ENCODE measurements at places on chromosomes 12 and 14.

DNA sequence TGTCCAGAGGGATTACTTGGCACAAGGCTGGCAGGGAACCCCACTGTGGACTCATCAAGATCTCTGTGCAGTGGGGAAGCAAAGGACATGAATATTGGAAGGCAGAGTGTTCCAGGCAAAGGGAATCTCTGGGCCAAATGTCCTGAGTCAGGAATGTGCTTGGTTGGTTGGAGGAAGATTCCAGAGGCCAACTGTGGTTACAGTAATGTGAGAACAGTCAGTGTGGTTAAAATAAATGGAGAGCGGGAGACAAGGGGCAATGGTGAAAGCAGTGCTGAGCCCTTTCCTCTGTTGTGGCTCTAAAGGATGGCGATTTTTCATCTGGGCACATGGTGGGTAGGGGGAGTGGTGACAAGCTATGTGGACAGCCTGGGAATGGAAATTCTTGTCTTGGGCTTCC, 948.2 kb downstream of the BCL11B start:
- no peak for DNase-seq

DNA sequence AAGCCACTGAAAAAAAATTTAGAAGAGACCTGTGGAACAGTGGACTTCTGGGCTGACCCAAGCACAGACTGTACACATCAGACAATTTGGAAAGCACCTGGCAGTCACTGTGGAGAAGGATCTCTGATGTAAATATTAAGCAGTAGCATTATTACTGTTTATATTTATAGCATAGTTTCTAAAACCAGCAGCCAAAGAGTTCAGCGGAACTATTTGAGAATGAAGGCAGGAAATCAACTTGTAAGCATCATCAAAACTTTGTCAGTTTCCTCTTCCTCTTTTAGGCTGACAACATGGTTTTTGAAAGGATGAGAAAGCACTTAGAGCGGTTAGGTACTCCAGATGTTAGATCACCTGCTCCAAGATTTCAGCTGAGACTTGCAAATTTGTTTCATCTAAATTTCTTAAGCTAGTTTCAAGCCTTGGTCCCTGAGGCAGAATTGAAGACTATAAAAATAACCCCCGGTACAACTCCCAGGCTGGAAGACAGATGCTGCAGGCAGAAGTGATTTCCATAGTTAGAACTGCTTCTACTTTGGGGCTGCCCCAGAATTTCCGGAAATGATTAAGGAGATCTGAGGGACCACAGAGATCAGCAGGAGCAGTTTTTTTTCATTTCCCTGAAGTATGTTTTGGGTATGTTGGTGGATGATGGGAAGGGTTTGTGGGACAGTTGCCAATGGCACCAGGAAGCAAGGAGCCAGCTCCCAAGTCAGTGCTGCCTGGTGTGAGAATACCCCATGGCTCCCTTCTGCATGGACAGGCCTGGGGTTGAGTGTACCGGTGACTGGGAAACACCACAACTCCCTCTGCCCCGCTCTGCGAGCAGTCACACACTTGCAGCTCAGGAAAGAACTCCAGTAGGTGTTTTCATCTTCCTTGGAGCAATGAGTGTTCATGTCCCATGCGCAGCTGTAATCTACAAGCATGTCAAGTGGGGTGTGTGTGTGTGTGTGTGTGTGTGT, 354.5 kb downstream of the NUAK1 start:
- DNase-seq: no peak

DNA sequence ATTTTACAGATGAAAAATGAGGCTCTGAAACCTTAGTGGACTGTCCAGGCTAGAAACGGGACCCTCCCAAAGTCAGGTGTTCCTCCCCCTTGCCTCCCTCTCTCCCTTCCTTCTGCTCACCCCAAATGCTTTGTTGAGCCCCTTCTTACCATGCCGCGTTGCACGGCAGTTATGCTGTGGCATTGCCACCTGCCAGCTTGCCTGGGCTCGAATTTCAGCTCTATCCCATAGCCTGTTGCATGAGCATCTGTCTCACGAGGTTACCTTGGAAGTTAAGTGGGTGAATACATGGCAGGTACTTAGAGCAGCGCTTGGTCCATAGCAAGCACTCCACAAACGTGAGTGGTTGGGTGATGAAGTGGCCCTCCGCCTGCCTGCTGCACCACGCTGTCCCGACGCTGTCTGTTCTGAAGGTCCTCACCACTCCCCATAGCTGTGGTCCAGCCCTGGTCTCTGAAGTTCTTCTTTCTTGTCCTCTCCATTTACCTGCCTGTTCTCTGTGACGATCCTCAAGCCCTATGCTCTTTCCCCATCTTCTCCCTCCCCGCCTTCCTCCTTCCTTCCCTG, 269.9 kb downstream of the CACNA1C start:
- no peak for DNase-seq

- DNase-seq: no peak
These were observed 204 bp upstream of the PRPH start for GRCh38 chr12:49294804-49295081.

- peak; percentile 65 for DNase-seq
These were observed 87.8 kb upstream of the NCOR2 start for GRCh38 chr12:124655048-124655697.

GRCh38 chr12:124916374-124917134, 2.1 kb upstream of the UBC start:
- peak; percentile 78 for DNase-seq

DNA sequence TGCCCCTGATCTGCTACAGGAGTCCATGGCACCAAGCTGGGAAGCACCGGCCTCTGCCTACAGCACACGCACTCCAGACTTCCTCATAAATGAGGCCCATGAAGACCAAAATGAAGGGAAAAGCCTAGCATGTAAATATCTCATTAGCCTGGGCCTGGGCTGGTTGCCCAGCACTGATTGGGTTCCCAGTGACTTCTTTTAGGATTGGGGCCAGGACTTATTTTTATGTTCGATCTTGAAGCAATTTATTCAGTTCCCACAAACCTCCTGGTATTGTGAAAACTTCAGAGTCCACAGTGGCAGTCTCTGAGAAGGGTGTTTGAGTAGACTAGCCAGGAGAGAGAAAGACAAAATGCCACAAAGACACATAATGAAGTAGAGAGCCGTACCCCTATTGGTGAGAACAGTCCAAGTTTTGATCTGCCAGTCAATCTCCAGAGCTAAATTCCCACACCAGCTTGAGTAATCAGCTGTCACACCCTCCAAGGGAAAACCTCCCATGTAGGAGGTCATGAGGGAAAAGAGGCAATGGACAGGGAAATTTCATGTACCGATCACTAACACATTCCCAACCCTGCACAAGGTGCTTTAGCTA, 78.2 kb downstream of the PHLDA1 start:
- no peak for DNase-seq

- no peak for DNase-seq
These were observed 100.8 kb downstream of the ADGRD1 start for GRCh38 chr12:131054345-131055092.

DNA sequence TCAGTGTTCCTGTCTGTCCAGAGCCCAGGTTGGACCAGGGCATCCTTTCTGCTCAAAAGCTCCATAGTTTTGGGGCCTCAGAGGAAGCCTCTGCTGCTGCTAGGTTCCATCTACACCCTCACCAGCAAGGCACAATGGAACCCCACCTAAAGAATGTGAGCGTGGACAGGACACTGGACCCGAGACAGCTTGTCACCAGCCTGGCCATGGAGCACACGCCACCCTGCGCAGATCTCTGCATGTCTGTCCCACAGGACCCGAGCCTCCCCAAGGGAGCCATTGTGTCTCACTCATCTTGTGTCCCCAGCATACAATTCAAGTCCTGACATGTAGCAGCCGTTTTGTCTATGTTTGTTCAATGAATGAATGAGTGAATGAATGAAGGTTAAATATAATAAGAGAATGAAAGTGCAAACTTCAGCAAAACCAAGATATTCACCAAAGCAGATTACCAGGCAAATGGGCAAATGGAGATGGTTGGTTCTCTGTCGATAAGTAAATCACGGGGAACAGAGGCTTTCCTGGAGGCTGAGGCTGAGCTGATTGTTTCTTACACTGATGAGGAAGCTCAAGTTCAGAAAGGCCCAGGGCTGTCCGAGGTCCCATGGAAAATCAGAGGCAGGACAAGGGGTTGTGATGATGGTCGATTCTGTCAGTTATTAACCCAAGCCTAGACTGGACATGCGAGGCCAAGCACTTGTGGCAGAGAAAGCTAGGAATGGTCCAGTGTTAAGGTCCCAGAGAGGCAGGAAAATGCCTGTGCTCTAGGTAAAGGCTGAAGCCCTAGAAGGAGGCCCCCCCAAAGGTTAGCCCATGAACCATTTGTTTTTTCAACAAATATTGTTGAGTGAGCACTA, 27.0 kb downstream of the SERPINA3 start:
- no peak for DNase-seq

GRCh38 chr14:102928412-102929240, 6.2 kb downstream of the AMN start:
- peak; percentile 36 for DNase-seq

DNA sequence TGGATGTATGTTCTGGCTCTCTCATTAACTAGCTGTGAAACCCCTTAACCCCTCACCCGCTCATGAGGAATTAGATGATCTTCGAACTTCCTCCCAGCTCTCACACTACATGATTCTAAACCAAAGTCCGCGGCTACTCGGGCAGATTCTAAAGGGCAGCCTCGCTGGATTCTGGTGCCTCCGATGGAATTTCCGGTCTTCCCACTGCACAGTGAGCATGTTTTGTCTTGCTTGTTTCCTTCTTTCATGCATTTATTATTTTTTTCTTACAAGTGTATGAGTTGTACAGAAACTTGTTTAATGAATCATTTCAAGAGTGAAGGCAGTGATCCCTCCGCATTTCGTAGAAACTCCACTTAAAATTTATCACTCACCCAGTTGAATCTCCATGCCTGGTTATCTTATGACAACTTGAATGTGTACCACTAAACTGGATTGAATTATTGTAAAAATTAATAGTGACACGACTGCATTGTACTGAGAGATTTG, 4.5 kb upstream of the HCAR3 start:
- no peak for DNase-seq

DNA sequence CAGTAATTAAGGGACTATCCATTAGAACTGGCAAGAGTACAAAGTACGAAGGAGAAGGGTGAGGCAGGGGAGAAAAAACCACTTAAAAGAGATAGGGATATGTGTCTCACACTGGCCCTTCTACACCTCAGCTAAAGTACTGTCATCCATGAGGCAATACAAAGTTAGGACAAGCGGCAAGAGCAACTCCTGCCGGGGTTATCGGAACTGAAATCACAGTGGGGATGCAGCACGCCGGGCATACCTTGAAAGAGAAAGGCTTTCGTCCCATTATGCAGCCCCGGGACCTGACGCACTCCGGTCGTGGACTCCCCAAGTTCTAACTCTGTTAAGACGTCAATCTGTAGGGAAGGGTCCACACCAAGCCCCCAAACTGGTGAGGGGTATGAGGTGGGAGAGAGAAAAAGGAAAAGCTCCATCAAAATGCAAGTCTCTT, 1.1 kb downstream of the NELL2 start:
- DNase-seq: no peak

GRCh38 chr14:75452900-75453816, 25.3 kb downstream of the JDP2 start:
- peak; percentile 84 for DNase-seq

GRCh38 chr14:33206981-33207380, 268.3 kb downstream of the NPAS3 start:
- no peak for DNase-seq

DNA sequence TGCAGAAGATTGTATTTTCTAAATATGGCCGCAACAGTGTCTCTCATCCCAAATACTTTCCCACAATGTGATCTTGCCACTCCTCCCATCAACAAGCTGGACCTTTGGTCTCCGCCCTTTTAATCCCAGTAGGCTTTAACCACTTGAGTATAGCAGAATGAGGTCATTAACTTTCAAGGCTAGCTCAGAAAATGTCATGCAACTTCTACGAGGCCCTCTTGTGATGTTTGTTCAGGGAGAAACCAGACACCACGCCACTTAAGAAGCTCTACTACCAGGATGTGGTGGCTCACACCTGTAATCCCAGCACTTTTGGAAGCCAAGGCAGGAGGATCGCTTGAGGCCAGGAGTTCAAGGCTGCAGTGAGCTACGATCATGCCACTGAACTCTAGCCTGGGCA, 20.1 kb upstream of the OR6J1 start:
- no peak for DNase-seq

GRCh38 chr14:96586921-96587822, 85.0 kb downstream of the PAPOLA start:
- DNase-seq: no peak

GRCh38 chr12:2682296-2683251, 112.2 kb upstream of the FKBP4 start:
- DNase-seq: peak; percentile 29

- no peak for DNase-seq
These were observed 17.5 kb downstream of the NIN start for GRCh38 chr14:50813544-50813863.

DNA sequence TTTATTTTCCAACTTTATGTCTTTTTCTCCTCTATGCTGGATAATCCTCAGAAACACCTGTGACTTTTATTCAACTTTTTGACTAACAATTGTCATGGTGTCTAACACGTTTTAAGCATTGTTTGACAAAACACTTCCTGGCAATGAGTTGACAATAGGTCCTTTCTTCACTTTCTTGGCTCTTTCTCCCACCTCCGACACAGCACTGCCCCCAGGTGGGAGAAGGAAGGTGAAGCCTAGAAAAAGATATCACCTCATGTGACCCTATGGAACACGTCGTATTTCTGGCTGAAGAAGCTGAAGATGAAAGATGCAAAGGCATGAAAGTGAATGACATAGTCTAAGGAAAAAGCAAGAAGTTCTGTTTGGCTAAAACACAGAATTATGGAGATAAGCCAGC, 430.0 kb downstream of the ETNK1 start:
- DNase-seq: no peak

- DNase-seq: no peak
These were observed 21.9 kb upstream of the AMN1 start for GRCh38 chr12:31750747-31751039.

- DNase-seq: no peak
These were observed 162.7 kb downstream of the BMP4 start for GRCh38 chr14:53793790-53794505.

DNA sequence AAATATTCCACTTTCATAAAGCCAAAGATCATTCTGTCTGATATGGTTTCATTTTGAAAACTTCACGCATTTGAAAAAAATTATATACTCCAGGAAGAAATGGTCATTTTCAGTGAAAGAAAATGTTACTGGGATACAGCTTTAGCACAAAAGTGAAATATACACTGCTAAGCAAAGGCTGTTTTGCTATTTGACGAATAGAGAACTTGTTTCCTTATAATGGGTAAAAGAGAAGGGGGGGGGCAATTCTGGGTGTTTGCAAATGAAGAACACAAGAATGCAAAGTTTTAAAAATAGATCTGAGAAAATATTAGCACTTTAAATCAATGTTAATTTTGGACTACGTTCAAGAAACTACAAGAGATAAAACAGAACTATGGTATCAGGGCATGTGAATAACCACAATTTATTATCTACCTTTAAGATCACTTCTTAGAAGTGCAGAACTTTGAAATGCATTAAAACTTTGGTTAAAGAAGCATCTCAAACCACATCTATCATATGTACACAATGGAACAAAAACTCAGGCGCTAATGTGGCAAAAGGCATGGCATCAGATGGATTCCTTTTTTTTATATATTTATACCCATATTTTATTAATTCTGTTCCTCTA, 51.1 kb downstream of the EFCAB11 start:
- no peak for DNase-seq

Measured in uterus (tissue), 4 donors.